ENCODE measurements at places on chromosomes 6 and 20.

DNA sequence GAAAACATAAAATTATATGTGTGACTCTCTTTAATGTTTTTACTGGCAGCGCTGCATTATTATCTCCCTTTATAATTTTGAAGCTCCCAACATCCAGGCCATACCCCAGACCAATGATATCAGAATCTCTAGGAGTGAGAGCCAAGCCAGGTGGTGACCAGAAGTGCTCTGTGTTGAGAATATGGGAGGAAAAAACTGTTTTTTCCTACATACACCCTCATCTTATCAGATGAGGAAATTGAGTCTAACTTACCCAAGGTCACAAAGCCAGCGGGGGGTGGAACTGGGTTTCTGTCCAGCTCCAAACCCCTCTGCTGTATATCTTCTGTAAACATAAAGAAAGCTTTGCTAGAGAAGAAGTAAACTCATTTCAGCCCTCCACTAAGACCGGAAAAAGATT is 42.5 kb downstream of the LY86 start:
- no peak for DNase-seq

DNA sequence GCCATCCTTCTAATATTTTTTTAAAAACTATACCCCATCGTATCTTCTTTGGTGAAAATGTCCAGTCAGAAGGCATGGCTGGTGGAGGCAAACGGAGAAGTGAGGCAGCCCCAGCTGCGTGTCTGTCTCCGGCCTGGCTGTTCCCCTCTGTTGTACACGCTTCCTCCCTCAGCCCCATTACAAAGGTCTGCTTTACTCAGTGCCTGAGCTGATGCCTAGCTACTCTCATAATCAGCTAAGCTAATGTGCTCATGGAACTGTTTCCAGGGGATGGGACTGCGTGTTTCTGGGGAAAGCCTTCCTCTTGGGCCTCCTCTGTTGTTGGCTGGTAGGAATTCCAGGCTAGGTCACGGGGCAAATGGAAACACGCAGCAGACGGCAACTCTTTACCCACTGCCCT is 67.3 kb downstream of the PPP1R3G start:
- no peak for DNase-seq

DNA sequence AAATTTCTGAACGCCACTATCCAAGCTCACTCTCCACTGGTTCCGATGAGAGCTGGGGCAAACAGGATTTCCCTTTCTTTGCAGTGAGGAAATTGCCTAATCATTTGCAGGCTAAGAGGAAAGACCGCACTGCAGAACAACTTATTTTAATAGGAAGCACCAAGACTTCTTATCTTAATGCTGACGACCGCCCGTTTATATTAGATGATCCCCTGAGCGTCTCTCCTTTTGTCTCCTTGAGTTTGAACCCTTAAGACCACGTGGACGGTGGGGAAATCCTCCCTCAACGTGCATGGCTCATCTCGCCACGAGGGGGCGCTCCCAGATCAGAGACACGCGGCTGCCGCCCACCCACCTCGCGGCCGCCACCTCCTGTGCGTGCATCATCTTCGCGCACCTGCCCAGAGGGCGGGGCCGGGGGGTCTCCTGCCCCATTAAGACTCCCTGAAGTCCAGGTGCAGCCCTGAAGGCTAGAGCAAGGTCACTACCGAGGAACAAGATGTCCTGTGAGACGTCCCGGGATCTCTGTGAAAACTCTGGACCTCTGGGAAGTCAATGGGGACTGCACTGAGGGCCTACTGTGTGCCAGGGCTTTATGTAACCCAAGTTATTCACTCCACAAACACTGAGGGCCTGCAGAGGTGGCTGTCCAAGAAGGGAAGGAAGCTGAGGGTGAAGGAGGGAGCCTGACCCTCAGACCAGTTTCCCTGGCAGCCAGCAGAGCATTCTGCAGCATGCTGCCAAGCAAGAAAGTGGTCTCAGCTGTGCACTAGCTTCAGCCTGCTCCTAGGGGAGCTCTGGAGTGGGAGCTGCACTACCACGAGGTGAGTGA is 28.1 kb downstream of the PDYN start:
- peak; percentile 81 for DNase-seq

DNA sequence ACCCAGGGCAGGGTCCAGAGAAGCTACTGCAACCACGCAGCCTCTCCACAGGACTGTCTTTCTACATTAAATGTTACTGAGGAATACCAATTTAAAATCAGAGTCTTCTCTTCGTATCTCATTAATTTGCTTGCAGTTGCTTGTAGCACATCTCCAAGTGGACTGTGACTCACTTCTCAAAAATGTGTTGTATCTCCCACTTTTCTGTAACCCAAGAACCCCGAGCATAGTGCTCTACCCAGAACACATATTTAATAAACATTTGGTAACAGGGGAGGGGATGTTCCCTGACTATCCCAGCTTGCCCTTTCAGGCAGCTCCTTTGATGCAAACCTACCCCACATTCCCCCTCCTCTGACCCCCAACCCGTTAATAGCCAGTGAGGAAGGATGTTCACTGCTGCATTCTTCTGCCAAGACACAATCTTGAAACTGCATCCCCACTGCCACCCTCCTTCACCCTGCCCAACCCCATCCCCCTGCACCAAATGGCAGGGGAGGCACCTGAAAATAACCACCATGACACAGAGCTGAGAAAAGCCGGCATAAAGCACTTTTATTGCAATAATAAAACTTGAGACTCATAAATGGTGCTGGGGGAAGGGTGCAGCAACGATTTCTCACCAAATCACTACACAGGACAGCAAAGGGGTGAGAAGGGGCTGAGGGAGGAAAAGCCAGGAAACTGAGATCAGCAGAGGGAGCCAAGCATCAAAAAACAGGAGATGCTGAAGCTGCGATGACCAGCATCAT is 24.2 kb downstream of the FKBP1A start:
- DNase-seq, result no peak

- DNase-seq, result peak; percentile 60
These were observed 146.2 kb upstream of the ECI2 start for GRCh38 chr6:4281341-4282293.

DNA sequence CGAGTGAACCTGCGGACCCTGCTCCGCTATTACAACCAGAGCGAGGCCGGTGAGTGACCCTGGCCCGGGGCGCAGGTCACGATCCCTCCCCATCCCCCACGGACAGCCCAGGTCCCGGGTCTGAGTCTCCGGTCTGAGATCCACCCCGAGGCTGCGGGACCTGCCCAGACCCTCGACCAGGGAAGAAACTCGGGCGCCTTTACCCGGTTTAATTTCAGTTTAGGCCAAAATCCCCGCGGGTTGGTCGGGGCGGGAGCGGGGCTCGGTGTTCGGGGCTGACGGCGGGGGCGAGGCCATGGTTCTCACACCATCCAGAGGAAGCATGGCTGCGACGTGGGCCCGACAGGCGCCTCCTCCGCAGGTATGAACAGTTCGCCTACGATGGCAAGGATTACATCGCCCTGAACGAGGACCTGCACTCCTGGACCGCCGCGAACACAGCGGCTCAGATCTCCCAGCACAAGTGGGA is 46.9 kb upstream of the TRIM26 start:
- DNase-seq, result no peak

GRCh38 chr6:34318499-34319470 is 70.0 kb upstream of the SMIM29 start:
- no peak for DNase-seq

DNA sequence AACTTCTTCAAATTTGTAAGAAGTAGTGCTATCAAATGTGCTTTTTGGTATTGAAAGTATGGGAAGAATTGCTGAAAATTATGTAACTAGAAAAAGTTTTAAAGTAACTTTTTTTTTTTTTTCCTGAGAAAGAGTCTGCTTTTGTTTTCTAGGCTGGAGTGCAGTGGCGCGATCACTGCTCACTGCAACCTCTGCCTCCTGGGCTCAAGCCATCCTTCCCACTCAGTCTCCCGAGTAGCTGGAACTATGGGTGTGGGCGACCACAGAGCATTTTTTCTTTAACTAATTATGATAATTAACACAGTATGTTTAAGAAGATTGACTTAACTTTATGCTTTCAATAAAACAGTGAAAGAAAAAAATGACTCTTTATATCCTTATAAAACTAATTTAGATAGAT is 38.4 kb downstream of the BMP5 start:
- DNase-seq, result no peak

- no peak for DNase-seq
These were observed 110.0 kb downstream of the PHACTR1 start for GRCh38 chr6:12826584-12826983.

DNA sequence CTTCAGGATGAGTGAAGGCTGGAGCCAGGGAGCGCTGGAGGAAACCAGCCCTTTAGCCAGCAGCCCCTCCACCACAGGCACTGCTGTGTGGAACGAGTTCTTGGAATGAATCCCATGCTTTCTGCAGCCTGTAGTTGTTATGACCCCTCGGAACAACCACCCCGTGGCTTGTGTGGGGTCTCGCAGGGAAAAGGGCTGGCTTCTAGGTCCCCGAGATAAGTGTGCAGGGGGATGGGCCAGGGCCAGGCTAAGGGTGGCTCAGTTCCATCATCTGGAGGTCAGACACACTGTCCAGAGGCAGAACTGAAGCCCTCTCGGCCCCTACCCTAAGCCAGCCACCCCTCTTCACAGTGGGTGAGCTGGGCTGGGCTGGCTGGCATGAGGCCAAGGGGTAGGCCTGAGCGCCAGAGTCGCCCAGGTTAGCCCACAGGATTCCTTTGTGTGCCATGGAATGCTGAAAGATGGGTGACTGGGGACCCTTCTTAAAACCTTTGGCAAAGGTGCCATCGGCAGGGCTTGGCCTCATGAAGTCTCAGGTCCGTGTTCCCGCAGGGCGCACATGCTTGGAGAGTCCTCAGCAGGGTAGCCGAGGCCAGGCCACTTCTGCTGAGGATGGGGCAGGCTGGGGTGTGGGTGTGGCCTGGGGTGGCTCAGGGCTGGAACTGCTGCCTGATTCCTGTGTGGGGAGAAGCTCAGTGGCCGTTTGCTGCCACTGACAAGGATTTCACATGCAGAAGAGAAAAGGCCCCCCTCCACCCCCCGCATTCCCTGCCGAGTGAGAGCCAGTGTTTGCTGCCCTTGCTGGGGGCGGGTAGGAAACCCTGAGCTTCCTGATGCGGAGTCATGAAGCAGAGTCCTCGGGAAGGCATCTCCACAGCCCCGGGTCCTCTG is 24.6 kb downstream of the SPATA2 start:
- no peak for DNase-seq

- no peak for DNase-seq
These were observed 18.9 kb upstream of the TRAM2 start for GRCh38 chr6:52595796-52596130.

Measured in activated B cell treated with CpG ODN at 0.5 μM for 24 hours (primary cell).